Left ventricle myocardium superior (tissue), 1 donor: ENCODE measurements at places on chromosomes 5 and 9.

DNA sequence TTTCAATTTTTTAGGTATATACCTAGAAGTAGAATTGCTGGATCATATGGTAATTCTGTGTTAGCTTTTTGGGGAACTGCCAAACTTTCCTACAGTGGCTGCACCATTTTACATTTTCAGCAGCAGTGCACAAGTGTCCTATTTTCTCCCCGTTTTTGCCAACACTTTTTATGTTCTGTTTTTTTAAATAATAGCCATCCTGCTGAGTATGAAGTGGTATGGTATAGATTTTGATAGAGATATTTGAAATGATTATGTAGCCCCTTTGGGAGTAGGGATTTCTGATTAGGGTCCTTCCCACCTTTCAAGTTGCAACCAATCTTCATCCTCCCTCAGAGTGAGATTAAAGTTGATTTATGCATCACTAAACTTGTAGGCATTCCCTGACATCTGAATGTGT lies 76.5 kb downstream of the ARHGEF28 start:
- no peak for DNase-seq

- DNase-seq: peak; percentile 23
These were observed 65.4 kb downstream of the PSMB7 start for GRCh38 chr9:124349675-124350493.

DNA sequence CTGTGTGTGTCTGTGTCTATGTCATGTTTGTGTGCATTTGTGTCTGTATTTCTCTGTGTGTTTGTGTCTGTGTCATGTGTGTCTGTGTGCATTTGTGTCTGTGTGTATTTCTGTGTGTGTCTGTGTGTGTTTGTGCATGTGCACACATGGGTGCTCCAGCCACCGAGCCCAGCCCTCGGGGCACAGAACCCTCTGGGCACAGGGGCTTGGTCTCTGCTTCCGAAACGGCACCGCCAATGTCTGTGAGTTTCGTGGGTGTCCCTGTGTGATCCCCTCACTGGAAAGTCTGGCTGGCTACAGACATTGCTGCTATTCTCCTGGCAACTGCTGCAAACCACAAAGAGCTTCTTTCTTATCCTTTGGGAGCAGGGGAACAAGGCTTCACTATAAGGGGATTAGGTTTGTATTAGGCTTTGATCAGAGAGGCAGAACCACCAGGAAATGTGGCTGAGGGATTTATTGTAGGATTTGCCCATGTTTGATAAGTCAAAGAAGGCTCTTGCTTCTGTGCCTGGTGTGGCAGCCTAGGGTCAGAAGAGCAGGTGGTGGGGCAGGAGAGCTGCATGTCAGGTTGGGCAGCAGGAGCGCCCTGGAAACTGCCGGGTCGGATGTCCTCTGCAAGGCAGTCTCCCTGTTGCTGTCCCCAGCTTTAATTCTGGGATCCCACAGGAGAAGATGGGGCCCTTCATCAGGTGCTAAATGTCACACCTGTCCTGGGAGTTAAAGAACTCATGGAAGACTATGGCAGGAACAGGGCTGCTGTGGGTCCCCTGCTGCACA lies 39.6 kb upstream of the FCN1 start:
- no peak for DNase-seq

GRCh38 chr5:164306662-164307061 lies 801.2 kb downstream of the MAT2B start:
- no peak for DNase-seq

GRCh38 chr9:105282870-105283621 lies 38.6 kb downstream of the SLC44A1 start:
- DNase-seq: no peak
